Skin of body (tissue), 3 donors: ENCODE measurements at places on chromosomes 3 and 15. TPM values are rescaled to one million over a fixed set of nuclear protein-coding genes. Genes with fewer than 3 reads are reported as not detected.
A peak's percentile ranks its signal among the peaks of the same experiment; 100 is the strongest.

Gene ZDHHC19
- not detected for total RNA-seq

Gene ROPN1B
- total RNA-seq: 2.0 TPM

Gene KBTBD13
- total RNA-seq: 0.30 TPM

Gene CLDN18
- total RNA-seq: not detected

Gene LYZL4
- not detected for total RNA-seq

Gene A4GNT
- not detected for total RNA-seq

Gene TTC23
- 29.8 TPM for total RNA-seq

Gene CCR3
- 0.49 TPM for total RNA-seq

Gene ITIH1
- 1.3 TPM for total RNA-seq

Gene ITGA11
- 5.7 TPM for total RNA-seq

Gene EIF2B5
- total RNA-seq: 28.7 TPM

Gene SH2D7
- total RNA-seq: not detected

Gene GPR176
- 10.3 TPM for total RNA-seq

Gene MME
- total RNA-seq: 55.5 TPM

Gene ZNF662
- 12.1 TPM for total RNA-seq

DNA sequence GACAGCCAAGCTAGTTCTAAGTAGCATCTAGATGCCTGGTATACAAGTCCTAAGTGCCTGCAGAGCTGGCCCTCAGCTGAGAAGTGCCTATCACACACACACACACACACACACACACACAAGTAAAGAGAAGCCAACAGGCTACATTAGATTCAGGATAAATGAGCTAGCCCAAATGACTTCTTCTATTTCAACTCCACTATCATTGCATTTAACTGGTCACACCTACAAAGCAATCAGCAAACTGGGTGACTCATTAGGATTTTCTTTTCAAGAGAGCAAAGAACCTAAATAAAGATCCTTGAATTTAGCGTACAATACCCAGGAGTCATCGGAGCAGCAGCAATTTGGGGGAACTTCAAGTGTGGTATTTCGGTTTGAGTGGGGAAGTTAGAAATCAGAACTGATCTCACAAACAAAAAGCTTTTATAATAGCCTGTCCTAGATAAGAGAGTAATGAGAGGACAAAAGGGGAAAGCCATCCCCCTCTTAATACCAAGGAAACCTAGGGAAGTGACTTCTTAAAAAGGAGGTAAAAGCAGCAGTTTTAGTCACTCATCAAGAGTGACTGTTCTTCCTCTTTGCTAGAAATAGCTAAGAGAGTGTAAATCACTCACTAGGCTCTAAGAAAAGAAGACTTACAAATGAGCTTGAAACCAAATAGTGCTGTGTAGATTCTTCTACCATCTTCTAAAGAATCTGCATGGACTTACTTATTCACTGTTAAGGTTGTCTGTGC lies 112.7 kb downstream of the TNIK start:
- DNase-seq: no peak

- no peak for DNase-seq
Measured at GRCh38 chr3:43093006-43093405, 12.9 kb downstream of the POMGNT2 start.

GRCh38 chr15:100728371-100729201 lies 126.2 kb downstream of the ASB7 start:
- DNase-seq: no peak

DNA sequence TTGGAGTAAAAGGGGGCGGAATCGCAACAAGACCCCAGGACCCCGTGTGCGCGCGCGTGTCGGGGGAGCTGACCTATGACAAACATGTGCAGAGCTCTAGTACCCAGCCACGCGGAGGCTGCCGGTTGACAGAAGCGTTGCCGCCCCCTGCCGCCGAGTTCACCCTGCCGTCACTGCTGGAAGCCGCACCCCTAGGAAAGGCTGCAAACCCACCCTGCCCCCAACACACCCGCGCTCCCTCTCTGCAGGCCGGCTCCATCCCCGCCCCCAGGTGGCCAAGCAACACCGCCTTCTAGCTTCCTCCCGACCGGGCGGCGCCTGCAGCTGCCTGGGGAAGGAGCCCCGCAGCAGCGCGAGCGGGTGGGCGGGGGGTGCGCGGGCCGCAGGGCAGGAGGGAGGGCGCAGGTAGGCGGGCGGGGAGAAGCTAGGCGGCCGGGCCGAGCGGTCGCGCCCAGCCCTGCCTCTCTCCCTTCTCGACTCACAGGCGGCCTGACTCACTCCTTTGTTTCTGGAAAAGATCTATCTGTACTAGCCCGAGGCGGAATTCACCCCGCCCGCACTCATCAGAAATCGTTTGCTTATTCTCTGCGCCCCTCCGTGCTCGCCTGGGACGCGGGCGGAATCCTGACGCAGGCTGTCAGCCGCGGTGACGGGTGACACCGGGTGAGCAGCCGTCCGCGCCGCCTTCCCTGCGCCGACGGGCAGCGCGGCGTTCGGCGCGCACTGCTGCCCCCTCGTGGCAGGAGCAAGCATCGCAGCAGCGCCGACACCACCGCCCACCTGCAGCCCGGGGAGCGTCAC lies 160.8 kb downstream of the GAP43 start:
- peak; percentile 92 for DNase-seq

GRCh38 chr3:64958199-64958843 lies 270.5 kb upstream of the ADAMTS9 start:
- peak; percentile 88 for DNase-seq

- DNase-seq: no peak
Measured at GRCh38 chr3:24027946-24028345, 82.9 kb downstream of the NR1D2 start.

DNA sequence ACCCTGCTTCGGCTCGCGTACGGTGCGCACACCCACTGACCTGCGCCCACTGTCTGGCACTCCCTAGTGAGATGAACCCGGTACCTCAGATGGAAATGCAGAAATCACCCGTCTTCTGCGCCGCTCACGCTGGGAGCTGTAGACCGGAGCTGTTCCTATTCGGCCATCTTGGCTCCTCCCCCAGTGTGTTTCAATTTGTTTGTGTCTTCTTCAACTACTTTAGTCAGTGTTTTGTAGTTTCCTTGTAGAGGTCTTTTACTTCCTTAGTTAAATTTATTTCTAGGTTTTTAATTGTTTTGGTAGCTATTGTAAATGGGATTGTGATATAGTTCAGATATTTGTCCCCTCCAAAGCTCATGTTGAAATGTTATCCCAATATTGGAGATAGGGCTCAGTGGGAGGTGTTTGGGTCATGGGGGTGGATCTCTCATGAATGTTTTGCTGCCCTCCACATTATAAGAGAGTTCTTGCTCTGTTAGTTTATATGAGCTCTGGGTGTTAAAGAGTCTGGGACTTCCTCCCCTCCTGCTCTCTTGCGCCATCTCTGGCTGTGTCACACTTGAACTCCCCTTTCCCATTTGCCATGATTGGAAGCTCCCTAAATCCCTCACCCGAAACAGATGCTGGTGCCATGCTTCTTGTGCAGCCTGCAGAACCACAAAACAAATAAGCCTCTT lies 304.4 kb downstream of the DOCK3 start:
- no peak for DNase-seq

DNA sequence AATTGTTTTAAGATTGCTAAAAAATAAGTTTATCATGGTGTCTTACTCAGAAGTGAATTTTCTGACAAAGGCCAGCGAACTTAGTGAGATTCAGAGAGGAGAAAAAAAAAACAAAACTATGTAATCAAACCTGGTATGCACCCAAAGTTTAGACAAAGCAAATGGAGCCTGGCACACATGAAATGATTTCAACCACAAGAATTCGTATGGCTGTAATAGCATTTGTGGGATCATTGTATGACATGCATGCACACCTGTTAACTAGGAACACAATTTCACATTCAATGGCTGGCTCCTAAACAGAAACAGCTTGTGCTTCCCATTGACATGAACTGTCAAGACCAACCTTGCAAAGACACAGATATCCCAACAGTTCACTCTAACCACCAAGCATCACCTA lies 94.6 kb downstream of the ZIC4 start:
- no peak for DNase-seq

- no peak for DNase-seq
Measured at GRCh38 chr3:158703566-158703965, 28.7 kb downstream of the RARRES1 start.

DNA sequence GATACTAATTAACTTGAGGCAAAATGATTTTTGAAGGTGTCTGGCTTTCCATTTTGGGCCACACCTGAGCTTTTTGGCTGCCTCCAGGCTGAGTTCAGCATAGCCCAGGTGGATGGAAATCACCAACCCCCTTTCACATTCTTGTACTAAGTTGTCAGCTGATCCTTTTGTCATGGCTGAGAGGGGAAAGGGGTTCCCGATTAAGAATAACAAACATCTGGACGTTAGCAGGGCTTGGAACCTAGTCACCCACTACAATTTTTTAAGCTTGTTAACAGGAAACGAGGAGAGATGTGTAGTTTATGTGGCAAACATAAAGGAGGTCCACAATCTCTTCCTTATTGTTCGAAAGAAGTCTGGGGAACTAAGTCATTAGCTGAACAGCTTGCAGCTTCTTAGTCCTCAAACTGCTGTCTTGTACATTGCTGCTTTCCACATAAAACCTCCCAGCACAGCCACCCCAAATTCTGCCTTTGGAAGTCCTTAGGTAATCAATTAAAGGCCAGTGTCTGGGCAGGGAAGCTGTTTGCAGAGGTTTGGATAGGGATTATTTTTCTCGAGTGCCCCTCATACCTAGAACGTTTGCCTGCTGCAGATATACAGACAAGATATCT lies 5.0 kb downstream of the NR2F2 start:
- no peak for DNase-seq

DNA sequence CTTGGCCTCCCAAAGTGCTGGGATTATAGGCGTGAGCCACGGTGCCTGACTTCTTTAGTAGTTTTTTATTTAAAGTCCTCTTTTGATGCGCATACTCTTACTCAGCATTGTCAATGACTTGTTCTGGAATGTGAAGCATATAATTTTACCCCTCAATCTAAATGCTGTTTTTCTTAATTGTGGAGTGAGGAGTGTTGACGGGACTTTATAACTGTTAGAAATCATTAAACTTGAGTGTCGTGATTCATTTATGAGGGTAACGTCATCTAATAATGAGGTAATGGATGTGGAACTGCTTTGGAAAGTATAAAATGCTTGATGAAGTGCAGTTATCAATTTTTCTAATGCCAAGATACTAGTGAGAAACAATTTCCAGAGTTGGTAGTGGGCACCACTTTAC lies 48.3 kb downstream of the PLS1 start:
- no peak for DNase-seq

DNA sequence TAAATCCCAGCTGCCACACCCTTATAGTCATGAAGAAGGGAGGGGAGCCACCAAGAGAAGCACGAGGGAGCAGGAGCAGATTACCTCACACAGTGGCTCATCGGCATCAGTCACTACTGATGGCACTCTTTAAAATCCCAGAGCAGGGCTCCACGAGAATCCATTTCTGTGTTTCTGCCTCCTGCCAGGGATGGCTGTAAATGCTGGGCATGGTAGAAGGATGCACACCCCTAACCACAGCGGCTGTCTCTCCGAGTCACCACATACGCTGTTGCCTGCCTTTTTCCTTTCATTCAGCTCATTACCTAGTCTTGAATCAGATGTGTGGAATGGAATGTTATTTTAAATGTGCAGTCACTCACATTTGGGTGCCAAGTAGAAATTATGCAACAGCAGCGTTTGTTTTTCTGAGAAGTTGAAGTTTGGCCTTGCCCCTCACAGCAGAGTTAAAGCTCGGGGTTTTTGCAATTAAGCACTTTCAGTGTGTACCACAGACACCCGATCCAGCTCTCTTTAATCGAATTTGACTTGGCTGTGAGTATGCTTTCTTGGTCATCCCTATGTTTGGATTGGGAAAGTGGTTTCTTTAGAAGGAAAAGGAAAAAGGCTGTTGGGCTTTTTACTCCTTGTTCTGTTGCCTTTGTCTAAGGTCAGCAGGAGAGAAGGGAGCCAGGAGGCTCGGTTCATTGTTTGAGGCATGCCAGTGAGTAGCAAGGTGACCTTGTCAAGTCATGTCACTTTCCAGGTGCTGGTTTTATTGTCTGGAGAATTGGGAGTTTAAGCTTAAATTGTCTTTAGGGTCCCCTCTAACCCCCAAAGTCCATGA lies 284.2 kb upstream of the TPM1 start:
- DNase-seq: peak; percentile 16

GRCh38 chr3:187741403-187742350 lies 3.6 kb downstream of the BCL6 start:
- DNase-seq: peak; percentile 75

- DNase-seq: no peak
Measured at GRCh38 chr3:13615019-13615528, 66.1 kb downstream of the FBLN2 start.

DNA sequence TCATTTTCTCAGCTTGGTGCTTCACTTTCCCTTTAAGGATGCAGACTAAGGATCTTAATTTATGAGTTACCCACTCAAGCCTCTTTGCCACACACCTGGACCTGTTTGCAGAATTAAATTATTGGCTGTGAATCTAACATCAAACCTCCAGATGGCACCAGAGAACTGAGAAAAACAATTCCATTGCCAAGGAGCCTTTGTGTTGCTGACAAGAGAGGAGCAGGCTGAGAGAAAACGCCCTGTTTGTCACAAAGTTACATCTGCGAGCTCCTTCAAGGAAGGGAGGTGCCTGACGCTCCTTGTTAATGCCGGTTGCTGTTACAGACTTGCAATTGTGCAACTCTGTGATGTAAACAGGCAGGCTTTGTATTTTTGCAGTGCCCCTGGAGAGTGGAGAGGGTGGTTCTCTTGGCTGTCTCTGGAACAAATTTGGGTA lies 36.3 kb upstream of the TMC3 start:
- DNase-seq: peak; percentile 96

DNA sequence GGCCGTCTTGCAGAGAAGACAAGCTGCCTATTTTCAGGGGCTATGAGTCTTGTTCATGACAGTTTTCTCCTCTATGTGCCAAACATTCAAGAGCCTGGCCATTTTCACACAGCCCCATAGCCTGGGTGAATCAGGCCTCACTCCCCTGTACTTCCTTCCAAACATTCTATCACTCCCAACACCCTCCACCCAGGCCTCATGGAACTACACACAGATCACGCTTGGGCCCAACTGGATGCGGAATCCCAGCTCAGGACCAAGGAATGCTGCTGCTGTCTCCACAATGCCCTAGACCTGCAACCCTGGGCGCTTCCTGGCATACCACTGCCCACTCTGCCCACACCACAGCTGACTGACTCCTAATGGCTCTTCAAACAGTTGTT lies 39.4 kb upstream of the PCSK6 start:
- DNase-seq: no peak

DNA sequence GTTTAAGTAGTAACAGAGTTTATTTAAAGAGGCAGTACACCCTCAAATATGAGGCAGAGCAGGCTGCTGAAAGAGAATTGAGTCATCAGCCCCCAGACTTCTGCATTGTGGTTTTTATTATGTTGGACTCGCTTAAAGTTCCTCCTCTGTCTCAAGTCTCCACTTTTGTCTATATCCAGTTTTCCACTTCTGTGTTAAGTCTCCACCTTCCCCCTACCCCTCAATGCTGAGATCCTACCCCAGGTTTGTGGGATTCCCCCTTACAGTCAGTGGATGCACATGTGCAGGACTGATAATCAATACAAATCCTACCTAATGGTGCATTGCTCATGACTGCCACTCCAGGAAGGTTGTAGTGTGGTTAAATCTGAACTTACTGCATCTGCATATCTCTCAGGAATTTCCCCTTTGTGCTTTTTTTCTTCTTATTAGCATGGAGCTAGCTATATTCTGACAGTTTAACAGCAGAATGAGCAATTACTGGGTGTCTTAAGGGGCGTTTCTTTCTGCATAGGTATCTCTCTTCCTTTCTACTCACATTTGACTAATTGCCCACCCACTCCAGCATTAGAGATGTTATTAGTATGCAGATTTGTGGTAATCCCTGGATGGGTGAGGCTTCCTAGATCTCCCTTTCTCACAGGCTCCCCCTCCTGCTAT lies 11.9 kb upstream of the CD200R1L start:
- DNase-seq: no peak
